Suprapubic skin (tissue), 4 donors: ENCODE measurements at places on chromosomes 5 and 9. TPM values are rescaled to one million over a fixed set of nuclear protein-coding genes. Genes with fewer than 3 reads are reported as not detected.

Gene CCL28
- total RNA-seq = 24.8 TPM

Gene ZNF608
- total RNA-seq = 11.9 TPM

Gene RASEF
- 3.4 TPM for total RNA-seq

Gene SPARC
- total RNA-seq = 337 TPM

Gene CCNO
- total RNA-seq = 3.8 TPM

Gene SLC35D2
- total RNA-seq = 11.3 TPM

Gene LECT2
- total RNA-seq = not detected

Gene CD274
- not detected for total RNA-seq
